Aorta (tissue), 5 donors: ENCODE measurements at places on chromosomes 4 and X. TPM values are rescaled to one million over a fixed set of nuclear protein-coding genes. Genes with fewer than 3 reads are reported as not detected.

The SPOCK3 gene
- not detected for total RNA-seq

The CLDN2 gene
- total RNA-seq, result not detected

GRCh38 chr4:83527671-83528070 is 8.2 kb upstream of the GPAT3 start:
- DNase-seq, result no peak
- no peaks in the 10 kb centered on the region for H3K27me3 ChIP-seq
- no peaks in the 10 kb centered on the region for H3K4me1 ChIP-seq
- no peaks in the 10 kb centered on the region for H3K36me3 ChIP-seq

The AR gene
- total RNA-seq, result 12.8 TPM

- H3K4me1 ChIP-seq, result no peaks in the 10 kb centered on the region
- peak; percentile 82 for DNase-seq
- H3K27ac ChIP-seq, result no peak overlapping the region
- H3K4me3 ChIP-seq, result no peak overlapping the region
Observed at GRCh38 chrX:153554519-153555167, 37.2 kb downstream of the ATP2B3 start.

GRCh38 chrX:154307202-154307601 is 11.6 kb downstream of the TKTL1 start:
- H3K27ac ChIP-seq, result no peak overlapping the region
- no peak overlapping the region for H3K4me3 ChIP-seq
- no peak for DNase-seq
- no peaks in the 10 kb centered on the region for H3K4me1 ChIP-seq
- H3K36me3 ChIP-seq, result no peaks in the 10 kb centered on the region

DNA sequence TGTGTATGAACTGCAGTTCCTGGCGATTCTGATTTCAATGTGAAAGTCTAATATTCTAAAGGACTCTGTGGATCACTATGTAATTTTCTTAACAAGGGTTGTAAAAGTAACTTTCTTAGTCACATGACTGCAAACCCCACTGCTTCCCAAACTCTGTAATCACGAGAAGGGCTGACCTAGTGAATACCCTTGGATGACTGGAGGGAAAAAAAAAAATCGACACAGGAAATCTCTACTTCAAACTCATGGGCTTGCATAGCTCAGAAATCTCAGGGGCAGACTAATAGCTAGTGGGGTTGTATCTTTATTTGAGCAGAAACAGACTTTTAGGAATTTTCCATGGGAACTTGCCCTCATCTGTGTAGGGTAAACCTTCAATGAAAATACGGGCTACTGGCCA is 4.8 kb upstream of the MXRA5 start:
- DNase-seq, result no peak
- no peak overlapping the region for H3K4me3 ChIP-seq
- no peaks in the 10 kb centered on the region for H3K4me1 ChIP-seq
- no peaks in the 10 kb centered on the region for H3K36me3 ChIP-seq

- no peak for DNase-seq
- no peaks in the 10 kb centered on the region for H3K4me1 ChIP-seq
- H3K27ac ChIP-seq, result no peak overlapping the region
- H3K4me3 ChIP-seq, result no peak overlapping the region
Observed at GRCh38 chr4:109631532-109632108, 71.6 kb downstream of the MCUB start.

DNA sequence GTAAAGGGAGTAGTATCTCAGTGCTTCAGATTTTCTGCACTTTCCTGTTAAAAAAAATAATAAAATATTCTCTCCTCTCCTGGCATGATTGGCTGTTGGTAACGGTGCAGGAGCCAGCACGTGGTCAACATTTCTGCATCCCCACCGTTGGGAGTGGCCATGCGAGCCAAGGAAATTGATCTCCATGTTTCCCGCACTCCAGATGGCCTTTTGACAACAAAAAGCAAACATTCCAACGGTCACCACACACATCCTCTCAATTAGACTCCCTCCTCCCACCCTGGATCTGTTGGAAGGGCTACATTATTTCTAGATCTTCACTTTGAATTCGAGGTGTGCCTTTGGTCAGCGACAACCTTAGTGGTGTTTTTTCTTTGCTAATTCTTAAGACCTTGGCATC is 45.0 kb downstream of the STK32B start:
- no peaks in the 10 kb centered on the region for H3K36me3 ChIP-seq
- no peaks in the 10 kb centered on the region for H3K4me1 ChIP-seq
- H3K27me3 ChIP-seq, result no peaks in the 10 kb centered on the region
- H3K4me3 ChIP-seq, result no peak overlapping the region

The STARD8 gene
- 11.8 TPM for total RNA-seq

The PPP3CA gene
- 56.4 TPM for total RNA-seq

The SSX4B gene
- total RNA-seq, result not detected

The JADE1 gene
- 32.2 TPM for total RNA-seq

DNA sequence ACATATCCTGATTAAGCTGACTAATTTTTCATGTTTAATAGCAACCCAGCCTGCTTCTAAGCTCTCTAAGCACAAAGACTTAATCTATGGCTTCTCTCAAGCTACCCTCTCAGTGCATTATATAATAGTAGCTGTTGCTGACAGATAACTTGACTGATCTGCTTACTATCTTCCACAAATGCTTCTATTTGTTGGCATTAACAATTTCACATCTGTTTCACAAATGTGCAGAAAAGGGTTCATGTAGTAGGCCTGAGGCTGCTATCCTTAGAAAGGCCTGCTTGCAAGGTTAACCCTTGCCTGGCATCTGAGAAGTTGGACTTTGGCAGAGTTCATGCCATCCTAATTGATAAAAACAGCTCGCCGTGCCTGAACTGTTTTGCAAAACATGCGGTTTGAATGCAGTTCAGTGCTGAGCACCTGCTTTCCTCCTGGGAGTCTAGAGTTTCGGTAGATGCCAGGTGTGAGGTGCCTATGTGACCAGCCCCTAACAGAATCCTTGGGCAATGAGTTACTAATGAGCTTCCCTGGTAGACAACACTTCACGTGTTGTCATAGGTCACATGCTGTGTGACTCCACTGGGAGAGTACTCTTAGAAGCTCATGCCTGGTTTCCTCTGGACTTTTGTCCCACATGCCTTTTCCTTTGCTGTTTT is 68.4 kb downstream of the NSG1 start:
- no peak for DNase-seq
- no peak overlapping the region for H3K27ac ChIP-seq
- H3K4me3 ChIP-seq, result no peak overlapping the region
- H3K27me3 ChIP-seq, result no peaks in the 10 kb centered on the region
- peaks cover 15% of the 10 kb centered on the region for H3K36me3 ChIP-seq
- H3K4me1 ChIP-seq, result no peaks in the 10 kb centered on the region

The ETDA gene
- total RNA-seq, result not detected

GRCh38 chrX:150085881-150086280 is 147.6 kb upstream of the EOLA2 start:
- peaks cover 2% of the 10 kb centered on the region for H3K4me1 ChIP-seq
- H3K4me3 ChIP-seq, result no peak overlapping the region
- H3K27ac ChIP-seq, result peak overlapping the region; percentile 74
- H3K27me3 ChIP-seq, result no peaks in the 10 kb centered on the region
- H3K36me3 ChIP-seq, result no peaks in the 10 kb centered on the region

GRCh38 chr4:130233377-130234047 is 1137.6 kb downstream of the C4orf33 start:
- H3K27me3 ChIP-seq, result no peaks in the 10 kb centered on the region
- no peak overlapping the region for H3K4me3 ChIP-seq
- DNase-seq, result no peak
- no peak overlapping the region for H3K27ac ChIP-seq
- no peaks in the 10 kb centered on the region for H3K36me3 ChIP-seq
- H3K4me1 ChIP-seq, result no peaks in the 10 kb centered on the region

- H3K27me3 ChIP-seq, result no peaks in the 10 kb centered on the region
- no peaks in the 10 kb centered on the region for H3K4me1 ChIP-seq
- no peak overlapping the region for H3K27ac ChIP-seq
- H3K4me3 ChIP-seq, result no peak overlapping the region
- DNase-seq, result no peak
- H3K36me3 ChIP-seq, result no peaks in the 10 kb centered on the region
Observed at GRCh38 chr4:65190780-65191179, 479.5 kb downstream of the EPHA5 start.

DNA sequence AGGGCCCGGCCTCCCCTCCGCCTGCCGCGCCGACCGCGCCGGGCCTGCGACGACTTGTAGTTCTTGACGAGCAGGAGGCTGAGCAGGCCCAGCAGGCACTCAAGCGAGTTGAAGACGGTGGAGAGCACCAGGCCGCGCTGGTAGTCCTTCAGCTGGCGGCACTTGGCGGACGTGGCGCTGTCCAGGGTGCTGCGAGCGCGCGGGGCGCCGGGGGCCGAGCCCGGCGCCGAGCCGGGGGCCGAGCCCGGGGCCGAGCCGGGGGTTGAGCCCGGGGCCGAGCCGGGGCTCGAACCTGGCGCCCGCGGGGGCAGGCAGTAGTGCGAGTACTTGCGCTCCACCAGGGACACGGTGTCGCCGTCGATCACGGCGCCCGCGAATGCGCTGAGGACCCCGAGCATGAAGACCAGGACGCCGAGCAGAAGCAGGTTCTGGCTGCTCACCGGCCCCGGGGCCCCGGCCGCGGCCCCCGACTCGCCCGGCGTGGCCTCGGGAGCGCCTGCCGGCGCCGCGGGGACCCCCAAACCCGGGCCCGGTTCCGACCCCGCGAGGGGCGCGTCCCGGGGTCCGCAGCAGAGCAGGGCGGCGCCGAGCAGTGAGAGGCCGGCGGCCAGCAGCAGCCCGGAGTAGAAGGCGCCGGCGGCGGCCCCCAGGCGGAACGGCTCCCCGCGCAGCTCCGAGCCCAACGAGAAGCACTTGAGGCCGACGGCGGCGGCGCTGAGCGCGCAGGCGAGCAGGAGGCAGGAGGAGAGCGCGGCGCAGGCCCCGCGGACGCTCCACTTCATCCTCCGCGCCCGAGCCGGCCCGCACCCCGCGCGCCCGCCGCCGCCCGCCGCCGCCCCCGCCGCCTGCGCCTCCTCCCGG is 584 bp downstream of the TMEM271 start:
- no peaks in the 10 kb centered on the region for H3K4me1 ChIP-seq
- no peak for DNase-seq
- peaks cover 2% of the 10 kb centered on the region for H3K27me3 ChIP-seq
- no peak overlapping the region for H3K4me3 ChIP-seq
- no peaks in the 10 kb centered on the region for H3K36me3 ChIP-seq

The SERPINA7 gene
- not detected for total RNA-seq

- H3K4me3 ChIP-seq, result no peak overlapping the region
- H3K36me3 ChIP-seq, result no peaks in the 10 kb centered on the region
- no peak overlapping the region for H3K27ac ChIP-seq
- no peaks in the 10 kb centered on the region for H3K4me1 ChIP-seq
Observed at GRCh38 chr4:74490736-74491135, 45.8 kb downstream of the AREG start.

DNA sequence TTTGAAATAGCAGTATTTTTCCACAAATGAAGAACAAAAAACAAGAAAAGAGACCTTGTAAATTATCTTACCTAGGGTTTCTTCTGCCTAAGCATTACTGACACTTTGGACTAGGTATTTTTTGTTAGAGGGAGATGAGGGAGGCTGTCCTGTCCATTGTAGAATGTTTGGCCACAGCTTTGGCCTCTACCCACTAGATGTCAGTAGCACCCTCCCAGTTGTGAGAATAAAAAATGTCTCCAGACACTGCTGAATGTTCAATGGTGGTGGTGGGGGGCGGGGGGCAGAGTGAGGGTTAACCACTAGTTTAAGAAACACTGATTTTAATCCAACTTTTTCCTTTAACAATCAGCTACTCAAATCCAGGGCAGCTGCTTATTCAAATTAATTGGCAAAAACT is 25.8 kb downstream of the OTUD4 start:
- no peaks in the 10 kb centered on the region for H3K27me3 ChIP-seq
- no peak for DNase-seq
- H3K36me3 ChIP-seq, result peaks cover 2% of the 10 kb centered on the region
- H3K27ac ChIP-seq, result no peak overlapping the region
- H3K4me3 ChIP-seq, result no peak overlapping the region

- no peak overlapping the region for H3K27ac ChIP-seq
- peaks cover 2% of the 10 kb centered on the region for H3K4me1 ChIP-seq
- H3K27me3 ChIP-seq, result no peaks in the 10 kb centered on the region
- no peak overlapping the region for H3K4me3 ChIP-seq
Observed at GRCh38 chr4:54566608-54567007, 91.1 kb upstream of the KIT start.

GRCh38 chrX:14712096-14712495 is 160.8 kb downstream of the FANCB start:
- no peaks in the 10 kb centered on the region for H3K27me3 ChIP-seq
- H3K4me1 ChIP-seq, result no peaks in the 10 kb centered on the region
- H3K36me3 ChIP-seq, result no peaks in the 10 kb centered on the region

GRCh38 chr4:186770481-186771175 is 47.0 kb upstream of the FAT1 start:
- no peak for DNase-seq
- no peaks in the 10 kb centered on the region for H3K36me3 ChIP-seq
- H3K27me3 ChIP-seq, result no peaks in the 10 kb centered on the region
- H3K27ac ChIP-seq, result no peak overlapping the region

DNA sequence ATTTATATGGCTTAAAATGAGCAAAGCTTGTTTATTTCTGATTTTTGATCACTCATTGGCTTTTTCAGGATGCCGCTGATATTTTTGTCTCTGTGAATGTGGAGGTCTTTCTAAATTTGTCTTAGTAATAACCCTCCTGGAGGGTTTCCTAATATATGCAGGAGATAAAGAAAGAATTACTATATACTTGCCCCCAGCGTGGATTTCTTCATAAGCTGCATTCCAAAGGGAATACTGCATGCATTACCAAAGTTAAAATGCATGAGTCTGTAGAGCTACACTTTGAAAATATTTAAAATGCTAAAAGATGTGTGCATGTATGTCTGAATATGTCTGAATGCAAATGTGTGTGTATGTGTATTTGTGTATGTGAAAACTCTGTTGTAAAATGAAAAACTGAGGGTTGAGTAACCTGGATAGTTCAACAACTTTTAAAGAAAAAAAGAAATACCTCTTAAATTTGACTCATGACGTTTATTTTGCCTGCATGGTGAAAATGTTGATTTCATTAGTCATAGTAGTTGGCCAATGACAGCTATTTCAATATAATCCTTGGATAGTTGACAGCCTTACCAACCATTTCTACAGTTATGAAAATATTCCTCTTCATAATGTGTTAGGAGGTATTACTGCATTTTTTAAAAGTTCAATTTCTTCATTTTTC is 113.2 kb upstream of the ZNF827 start:
- DNase-seq, result no peak
- no peak overlapping the region for H3K27ac ChIP-seq
- H3K27me3 ChIP-seq, result no peaks in the 10 kb centered on the region
- H3K4me3 ChIP-seq, result no peak overlapping the region
